ENCODE measurements at places on chromosomes 12 and 14. TPM values are rescaled to one million over a fixed set of nuclear protein-coding genes. Genes with fewer than 3 reads are reported as not detected.

GRCh38 chr12:12661086-12661856, 34.7 kb downstream of the GPR19 start:
- DNase-seq: no peak

DNA sequence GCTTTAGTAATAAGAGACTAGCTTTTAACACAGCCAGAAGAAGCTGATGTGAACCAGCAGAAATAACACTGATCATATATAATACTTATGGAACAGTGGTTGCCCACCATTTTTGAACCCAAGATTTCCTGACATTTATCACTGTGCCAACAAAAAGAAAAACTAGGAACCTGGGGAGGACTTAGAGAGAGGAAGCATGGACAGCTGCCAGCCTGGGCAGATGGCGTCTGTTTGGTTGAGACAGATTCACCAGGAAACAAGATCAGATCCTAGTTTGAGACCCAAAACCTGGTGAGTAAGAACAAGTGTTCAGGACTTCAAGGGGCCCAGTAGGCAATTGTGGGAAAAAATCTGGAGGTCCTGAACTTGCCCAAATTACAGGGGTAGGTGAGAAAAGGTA, 95.3 kb downstream of the BICD1 start:
- no peak for DNase-seq

DNA sequence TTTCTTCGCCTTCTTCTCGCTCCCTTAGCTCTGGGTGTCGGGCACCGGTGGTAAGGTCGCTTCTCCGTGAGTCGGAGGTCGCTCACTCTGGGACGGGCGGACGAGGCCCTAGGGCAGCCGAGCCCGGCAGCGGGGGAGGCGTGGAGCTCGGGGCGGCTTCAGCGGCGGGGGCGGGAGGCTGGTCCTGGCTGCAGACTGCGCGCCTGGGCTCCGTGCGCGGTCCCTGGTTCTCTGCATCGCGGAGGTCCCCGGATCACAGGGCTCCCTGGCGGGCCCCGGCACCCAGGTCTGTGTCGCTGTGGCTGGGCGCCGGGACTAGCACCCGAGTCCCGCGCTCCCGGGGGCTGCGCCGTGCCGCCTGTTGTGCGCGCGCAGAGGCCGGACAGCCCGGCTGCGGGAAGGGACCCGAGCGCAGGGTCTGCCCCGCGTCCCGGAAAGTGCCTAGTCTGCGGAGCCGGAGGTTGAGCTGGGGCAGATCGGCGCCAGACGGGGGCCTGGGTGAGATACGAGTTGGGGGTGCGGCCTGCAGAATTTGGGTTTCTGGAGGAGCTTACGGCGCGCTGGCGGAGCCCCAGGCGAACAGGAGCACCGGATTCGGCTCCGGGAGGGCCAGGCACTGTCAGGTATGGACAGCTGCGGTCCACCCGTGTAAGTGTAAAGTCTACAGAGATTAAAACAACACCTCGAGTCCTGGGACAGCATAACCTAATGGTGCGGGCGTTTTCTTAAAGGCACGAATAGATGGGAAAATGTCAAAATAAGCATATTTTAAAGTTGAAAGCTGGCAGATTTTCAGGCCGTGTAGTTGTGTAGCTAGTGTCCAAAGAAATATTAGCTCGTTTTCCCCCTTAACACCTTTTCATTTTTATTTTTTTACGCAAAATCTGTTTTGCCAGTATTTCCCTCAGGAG, 713 bp downstream of the FRMD6 start:
- DNase-seq: no peak

DNA sequence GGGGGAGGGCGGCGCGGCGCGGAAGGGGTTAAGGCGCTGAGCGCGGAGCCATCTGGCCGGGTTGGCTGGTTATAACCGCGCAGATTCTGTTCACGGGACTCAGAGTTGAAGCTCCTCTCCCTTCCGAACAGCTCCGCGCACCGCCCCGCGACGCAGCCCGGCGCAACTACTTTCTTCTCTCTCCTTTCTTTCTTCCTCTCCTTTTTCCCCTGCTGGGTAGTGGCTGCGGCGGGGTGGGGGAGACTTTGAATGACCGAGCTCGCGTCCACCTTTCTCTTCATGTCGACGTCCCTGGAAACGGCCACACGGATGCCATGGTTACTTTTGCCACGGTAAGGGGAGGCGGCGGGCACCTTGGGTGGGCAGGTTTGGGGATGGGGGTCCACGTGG, at the start of gene NTF3:
NTF3 (plus strand) TSS at position 98 of the 390 bp plus-strand sequence; CDS start at position 315, 217 bp downstream.
- DNase-seq: no peak

- DNase-seq: peak; percentile 0
These were observed 152.2 kb downstream of the SLC15A4 start for GRCh38 chr12:128671528-128672042.

DNA sequence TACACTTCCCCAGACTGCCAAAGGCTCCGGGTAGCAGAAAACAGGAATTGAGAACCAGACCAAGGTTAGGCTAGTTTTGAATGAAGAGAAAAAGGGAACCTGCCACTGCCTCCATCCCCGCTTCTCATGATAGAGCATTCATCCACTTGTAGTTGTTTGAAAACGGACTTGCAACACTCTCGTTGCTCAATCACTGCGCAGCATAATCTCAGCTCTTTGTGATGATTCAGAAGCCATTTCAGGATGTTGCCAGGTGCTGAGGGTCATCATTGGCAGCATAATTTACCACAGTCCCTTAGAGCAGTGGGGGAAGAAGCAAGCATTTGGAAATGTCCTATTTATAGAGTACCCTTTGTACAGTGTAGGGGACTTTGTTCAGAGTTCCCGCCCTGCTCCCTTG, 25.6 kb downstream of the KCNK13 start:
- peak; percentile 11 for DNase-seq

The RAB2B gene
- total RNA-seq: 33.3 TPM

DNA sequence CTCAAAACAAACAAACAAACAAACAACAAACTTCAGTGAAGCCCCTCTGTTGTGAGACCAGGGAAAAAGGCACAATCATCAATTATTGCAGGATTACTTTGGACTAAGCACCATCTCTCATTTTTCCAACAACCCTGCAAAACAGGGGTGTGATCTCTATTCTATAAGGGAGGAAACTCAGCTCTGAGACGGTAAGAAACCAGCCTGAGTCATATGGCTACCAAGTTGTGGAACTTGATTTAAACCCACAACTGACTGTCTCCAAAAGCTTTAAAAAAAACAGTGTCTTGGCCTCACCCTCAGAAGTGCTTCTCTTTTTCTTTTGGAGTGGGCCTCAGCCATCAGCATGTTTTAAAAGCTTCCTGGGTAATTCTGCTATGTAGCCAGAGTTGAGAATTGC, 49.8 kb downstream of the RIN3 start:
- DNase-seq: no peak

DNA sequence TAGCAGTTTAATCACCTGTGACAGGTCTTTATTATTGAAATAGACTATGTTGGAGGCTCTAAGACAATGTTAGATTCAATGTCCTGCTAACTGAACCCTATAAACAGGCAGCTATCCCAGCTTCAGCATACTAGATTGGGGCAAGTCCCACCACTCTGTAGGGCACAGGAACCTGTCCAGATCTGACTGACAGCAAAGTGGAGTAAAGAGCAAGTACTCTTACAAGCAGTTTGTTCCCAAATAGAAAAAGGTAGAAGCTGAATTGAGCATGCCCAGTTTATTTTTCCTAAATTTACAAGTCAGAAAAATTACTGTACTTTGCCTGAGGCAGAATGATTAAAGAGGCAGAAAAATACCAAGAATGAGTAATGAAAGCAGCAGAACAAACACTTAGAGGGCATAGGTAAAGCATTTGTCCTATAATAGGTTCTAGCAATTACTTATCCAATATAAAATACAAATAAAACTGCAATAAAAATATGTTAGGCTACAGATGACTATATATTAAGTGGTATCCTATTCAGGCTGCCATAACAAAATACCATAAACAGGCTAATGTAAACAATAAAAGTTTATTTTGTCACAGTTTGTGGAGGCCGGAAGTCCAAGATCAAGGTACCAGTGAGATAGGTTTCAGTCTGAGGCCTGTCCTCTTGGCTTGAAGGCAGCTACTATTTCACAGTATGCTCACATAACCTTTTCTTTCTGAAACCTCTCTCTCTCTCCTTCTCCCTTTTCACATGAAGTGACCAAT, 868.2 kb downstream of the C12orf50 start:
- DNase-seq: no peak

DNA sequence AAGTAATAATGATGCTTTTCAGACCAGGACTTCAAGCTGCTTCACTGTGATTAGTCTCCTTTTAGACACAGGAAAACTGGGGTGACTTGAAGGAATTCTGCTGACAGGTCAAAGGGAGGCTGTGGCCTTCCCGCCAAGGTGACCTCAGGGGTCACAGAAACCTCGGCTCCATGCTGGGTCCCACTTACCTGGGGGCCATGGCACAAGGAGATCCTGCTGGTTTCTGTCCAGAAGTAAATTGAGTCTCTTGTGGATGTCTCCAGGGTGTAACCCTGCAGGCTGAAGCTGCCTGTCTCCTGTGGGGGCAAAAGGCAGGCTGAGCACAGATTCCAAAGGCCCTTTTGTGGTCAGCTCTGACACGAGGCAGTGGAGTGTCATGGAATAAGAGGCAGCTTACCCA, 138.7 kb upstream of the MED13L start:
- DNase-seq: no peak

The ADAM21 gene
- total RNA-seq: not detected

DNA sequence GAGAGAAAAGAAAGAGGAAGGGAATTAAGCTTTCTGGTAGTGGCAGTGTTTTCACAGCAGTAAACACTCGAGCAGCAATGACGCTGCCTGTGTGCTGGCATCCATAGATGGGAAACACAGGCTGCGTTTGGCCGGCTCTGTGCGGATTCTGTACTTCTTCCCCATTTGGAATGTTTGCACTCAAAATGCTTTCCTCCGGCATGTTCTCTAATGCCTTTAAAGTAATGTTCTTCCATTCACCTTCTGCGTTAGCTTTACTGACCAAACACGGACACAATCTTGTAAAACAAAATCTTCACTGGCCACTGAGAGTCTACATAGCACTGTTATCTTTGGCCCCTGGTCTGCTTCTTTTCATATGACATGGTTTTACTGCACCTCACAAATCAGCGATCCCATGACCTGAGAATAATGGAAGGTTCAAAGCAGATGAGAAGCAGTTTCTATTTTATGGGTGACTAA, 31.4 kb downstream of the DCP1B start:
- DNase-seq: no peak

DNA sequence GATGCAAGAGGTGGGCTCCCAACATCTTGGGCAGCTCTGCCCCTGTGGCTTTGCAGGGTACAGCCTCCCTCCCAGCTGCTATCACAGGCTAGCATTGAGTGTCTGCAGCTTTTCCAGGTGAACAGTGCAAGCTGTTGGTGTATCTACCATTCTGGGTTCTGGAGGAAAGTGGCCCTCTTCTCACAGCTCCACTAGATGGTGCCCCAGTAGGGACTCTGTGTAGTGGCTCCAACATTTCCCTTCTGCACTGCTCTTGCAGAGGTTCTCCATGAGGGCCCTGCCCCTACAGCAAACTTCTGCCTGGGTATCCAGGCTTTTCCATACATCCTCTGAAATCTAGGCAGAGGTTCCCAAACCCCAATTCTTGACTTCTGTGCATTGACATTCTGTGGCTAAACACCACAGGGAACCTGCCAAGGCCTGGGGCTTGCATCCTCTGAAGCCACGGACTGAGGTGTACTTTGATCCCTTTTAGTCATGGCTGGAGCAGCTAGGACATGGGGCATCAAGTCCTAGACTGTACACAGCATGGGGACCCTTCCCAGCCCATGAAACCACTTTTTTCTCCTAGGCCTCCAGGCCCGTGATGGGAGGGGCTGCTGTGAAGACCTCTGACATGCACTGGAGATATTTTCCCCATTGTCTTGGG, 24.0 kb upstream of the SLC38A1 start:
- DNase-seq: no peak

DNA sequence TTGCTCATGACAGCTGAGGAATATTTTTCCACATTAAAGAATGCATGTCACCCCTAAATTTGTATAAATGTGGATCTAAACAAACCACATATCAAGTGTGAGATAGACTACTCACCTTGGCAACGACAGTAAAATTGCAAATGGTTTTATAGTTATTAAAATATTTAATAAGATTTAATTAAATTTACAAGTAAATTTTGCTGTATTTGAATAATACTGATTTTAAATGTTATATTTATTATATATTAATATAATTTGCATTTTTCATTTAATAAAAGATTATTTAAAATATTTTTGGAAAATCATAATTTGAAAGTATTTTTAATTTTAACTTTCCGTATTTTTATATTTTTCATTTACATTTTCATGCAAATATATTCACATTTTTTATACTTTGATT, 53.4 kb downstream of the SERPINA3 start:
- DNase-seq: no peak

- no peak for DNase-seq
These were observed 240.8 kb downstream of the DACT1 start for GRCh38 chr14:58878439-58879139.

GRCh38 chr12:82474798-82475184, 116.5 kb downstream of the METTL25 start:
- DNase-seq: no peak

DNA sequence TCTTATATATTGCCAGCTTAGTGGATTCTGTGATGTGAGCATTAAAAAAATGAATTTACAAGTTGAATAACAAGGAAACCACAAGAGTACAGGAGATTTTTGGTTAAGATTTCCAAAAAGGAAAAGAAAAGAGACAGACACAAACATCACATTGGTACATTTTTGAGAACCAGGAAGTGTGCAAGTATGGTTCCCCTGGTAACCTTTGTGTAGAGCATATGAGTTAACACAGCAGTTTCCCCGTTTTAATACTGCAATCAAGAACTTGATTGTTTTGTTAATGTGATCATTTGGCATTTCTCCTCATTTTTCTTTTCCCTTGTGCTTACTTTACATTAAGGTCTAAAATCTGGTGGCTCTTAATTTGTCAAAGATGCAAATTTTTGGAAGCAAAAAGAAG, 490.4 kb upstream of the ATP2B1 start:
- no peak for DNase-seq

The PLA2G1B gene
- total RNA-seq: not detected

The TESPA1 gene
- not detected for total RNA-seq

GRCh38 chr12:132886529-132887477, 602 bp downstream of the CHFR start:
- no peak for DNase-seq

- DNase-seq: no peak
These were observed 4.7 kb upstream of the KRT79 start for GRCh38 chr12:52838609-52839435.

The FLVCR2 gene
- total RNA-seq: 0.23 TPM

The SERPINA10 gene
- not detected for total RNA-seq

The KLRC3 gene
- not detected for total RNA-seq

DNA sequence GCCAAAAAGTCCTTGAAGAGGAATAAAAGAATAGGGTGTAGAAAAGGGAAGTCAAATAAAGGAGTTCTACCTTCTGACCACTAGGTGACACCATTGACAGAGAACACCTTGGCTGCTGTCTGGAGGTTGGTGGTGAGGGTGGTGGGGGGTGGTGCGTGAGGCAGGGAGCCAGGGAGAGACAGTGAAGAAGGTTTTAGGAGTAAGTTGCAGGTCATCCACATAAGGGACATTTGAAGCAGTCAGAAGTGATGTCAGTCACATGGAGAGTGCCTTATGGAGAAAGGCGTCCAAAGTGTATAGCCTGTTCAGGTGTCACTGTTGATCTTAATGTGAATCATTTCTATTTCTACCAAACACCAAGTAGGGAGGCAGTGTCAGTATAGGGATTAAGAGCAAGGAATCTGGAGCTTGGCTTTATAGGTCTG, 279.3 kb upstream of the DDHD1 start:
- DNase-seq: peak; percentile 24

The POTEM gene
- total RNA-seq: not detected

The ARHGAP9 gene
- total RNA-seq: not detected

- no peak for DNase-seq
These were observed 22.4 kb downstream of the ARG2 start for GRCh38 chr14:67641902-67642749.
